IgD-negative memory B cell (primary cell): ENCODE measurements at places on chromosomes 12 and 14. TPM values are rescaled to one million over a fixed set of nuclear protein-coding genes. Genes with fewer than 3 reads are reported as not detected.

Gene ZC3H14
- polyA plus RNA-seq, result 45.4 TPM

Gene EPYC
- polyA plus RNA-seq, result not detected

Gene RDH5
- polyA plus RNA-seq, result 2.2 TPM

Gene CCDC177
- not detected for polyA plus RNA-seq

Gene NANOG
- polyA plus RNA-seq, result not detected

Gene TCL1A
- polyA plus RNA-seq, result 4.9 TPM

Gene HRK
- 3.7 TPM for polyA plus RNA-seq

Gene NR4A1
- 9.3 TPM for polyA plus RNA-seq

Gene VRK1
- polyA plus RNA-seq, result 35.9 TPM

Gene TSPAN11
- polyA plus RNA-seq, result not detected

Gene LRRC43
- polyA plus RNA-seq, result not detected

Gene C2CD5
- polyA plus RNA-seq, result 17.8 TPM

Gene HOXC6
- not detected for polyA plus RNA-seq

Gene TOMM20L
- polyA plus RNA-seq, result not detected

Gene GALNT8
- 0.48 TPM for polyA plus RNA-seq

Gene BCL2L14
- not detected for polyA plus RNA-seq

Gene OTUB2
- 0.19 TPM for polyA plus RNA-seq

Gene C1QL4
- polyA plus RNA-seq, result not detected

Gene RNF212B
- not detected for polyA plus RNA-seq

Gene TAS2R13
- not detected for polyA plus RNA-seq

Gene OTX2
- not detected for polyA plus RNA-seq

Gene CLECL1
- polyA plus RNA-seq, result 168 TPM

Gene CLEC1A
- polyA plus RNA-seq, result not detected

Gene NRXN3
- polyA plus RNA-seq, result not detected

Gene CTSG
- not detected for polyA plus RNA-seq

Gene RHEBL1
- polyA plus RNA-seq, result 3.2 TPM

Gene PTCSC3
- not detected for polyA plus RNA-seq

Gene SUOX
- 1.3 TPM for polyA plus RNA-seq

Gene ANKRD33
- polyA plus RNA-seq, result not detected

Gene LBHD2
- polyA plus RNA-seq, result not detected

Gene LALBA
- polyA plus RNA-seq, result not detected

Gene ADCY4
- polyA plus RNA-seq, result 0.75 TPM

Gene ZNF410
- 65.3 TPM for polyA plus RNA-seq

Gene ESPL1
- not detected for polyA plus RNA-seq

Gene ACSS3
- not detected for polyA plus RNA-seq

Gene SLC2A13
- 0.99 TPM for polyA plus RNA-seq

Gene NKX2-1
- not detected for polyA plus RNA-seq

Gene BRI3BP
- polyA plus RNA-seq, result 5.9 TPM

Gene MYO1A
- polyA plus RNA-seq, result not detected

Gene TAS2R7
- not detected for polyA plus RNA-seq

Gene SIX4
- not detected for polyA plus RNA-seq

Gene ITGB7
- 238 TPM for polyA plus RNA-seq
